ENCODE measurements at places on chromosomes 7 and 10. TPM values are rescaled to one million over a fixed set of nuclear protein-coding genes. Genes with fewer than 3 reads are reported as not detected.

GRCh38 chr7:134896073-134896472 lies 90.2 kb upstream of the AGBL3 start:
- no peak for ATAC-seq

GRCh38 chr10:126525326-126525725 lies 137.0 kb upstream of the ADAM12 start:
- no peak for ATAC-seq

DNA sequence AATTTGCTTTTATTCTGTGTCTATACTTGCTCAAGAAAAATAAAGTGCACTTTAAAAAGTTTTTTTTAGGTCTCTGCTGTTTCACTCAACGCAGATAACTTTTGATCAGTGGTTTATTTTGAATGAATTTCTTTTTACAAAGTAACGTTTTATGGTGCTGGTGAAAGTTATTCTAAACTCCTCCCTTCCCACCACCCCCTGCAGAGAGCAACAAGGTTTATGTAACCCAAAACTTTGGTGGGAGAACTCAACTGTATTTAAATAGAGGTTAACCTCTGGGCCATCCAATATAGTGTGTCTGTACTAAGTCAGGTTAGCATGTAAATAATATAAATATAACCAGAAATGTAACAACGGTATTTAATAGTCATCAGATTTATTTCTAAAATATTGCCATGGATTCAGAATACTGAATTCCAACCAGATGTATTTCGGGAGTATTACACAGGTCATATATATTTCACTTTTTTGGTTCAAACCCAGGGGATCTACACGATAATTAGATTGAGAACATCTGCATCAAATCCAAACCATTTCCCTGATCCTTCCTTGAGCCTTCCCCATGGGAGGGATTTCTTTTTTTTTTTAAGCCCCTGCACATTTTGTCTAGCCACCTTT lies 3.9 kb upstream of the CUX1 start:
- no peak for ATAC-seq

GRCh38 chr7:22146961-22147512 lies 201.3 kb upstream of the CDCA7L start:
- no peak for ATAC-seq

Gene ZNF853
- total RNA-seq, result 32.3 TPM

Measured in gastroesophageal sphincter (tissue), 4 donors.